ENCODE measurements at places on chromosomes 13 and 19.

DNA sequence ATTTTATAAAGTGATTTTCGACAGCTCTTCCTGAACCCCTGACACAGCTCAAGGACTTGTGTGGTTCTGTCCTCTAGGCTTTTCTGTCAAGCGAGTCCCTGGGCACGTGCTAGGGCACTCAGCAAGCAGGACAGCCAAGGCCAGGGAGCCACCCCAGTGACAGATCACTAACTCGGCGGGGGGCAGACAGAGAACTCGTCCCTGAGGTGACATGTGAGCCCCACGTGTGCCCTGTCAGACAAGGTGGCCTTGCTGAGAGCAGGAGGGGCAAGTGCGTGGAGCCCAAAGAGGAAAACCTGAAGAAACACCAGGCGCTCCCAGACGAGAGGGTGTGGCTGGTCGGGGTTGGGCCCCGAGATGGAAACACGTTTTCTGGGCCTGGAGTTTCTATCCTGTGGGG lies 4.9 kb downstream of the ETFB start:
- DNase-seq: no peak

GRCh38 chr13:45658586-45659235 lies 43.2 kb upstream of the ERICH6B start:
- DNase-seq: no peak

DNA sequence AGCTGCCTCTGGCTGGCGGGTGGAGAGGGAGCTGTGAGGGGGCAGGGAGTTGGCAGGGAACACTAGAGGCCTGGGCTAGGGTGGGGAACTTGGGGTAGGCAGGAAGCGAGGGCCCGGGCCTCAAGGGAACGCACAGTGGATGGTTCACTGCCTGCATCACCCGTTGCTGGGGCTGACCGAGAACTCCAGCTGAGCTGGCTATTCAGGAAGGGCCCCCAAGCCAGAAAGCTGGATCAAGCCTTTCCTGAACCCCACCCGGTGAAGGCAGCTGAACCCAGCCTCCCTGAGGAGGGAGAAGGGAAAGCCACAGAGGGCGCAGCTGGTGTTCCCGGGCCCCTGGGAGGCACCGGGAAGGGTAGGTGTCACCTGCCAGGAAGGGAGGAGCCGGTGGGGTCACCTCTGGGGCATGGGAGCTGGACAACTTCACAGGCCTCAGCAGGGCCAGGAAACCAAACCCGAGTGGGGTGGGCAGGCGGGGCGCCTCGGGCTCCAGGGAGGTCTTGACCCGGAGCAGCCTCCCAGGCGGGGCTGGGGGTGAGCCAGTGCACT lies 13.9 kb downstream of the PALM start:
- DNase-seq: no peak

DNA sequence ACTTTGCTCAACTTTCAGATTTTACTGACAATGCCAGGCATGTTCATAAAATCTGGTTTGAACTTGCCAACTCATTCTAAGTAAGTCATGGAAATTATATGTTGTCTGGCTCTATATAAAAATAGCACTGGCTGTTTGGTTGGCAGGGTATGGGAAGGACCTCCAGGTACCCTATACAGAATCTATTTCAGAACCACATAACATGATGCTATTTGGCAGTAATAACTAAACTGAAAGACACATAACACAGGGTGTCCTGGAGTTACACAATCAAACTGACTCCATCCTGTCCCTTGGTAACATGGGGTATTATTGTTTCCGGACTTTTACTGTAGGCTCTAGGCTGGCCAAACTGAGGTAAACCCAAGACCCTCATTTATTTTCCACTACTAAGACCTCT lies 248.8 kb downstream of the RGCC start:
- no peak for DNase-seq

GRCh38 chr13:59621773-59622172 lies 542.0 kb downstream of the DIAPH3 start:
- DNase-seq: no peak

GRCh38 chr13:95494082-95494681 lies 58.3 kb upstream of the CLDN10 start:
- DNase-seq: peak; percentile 27

DNA sequence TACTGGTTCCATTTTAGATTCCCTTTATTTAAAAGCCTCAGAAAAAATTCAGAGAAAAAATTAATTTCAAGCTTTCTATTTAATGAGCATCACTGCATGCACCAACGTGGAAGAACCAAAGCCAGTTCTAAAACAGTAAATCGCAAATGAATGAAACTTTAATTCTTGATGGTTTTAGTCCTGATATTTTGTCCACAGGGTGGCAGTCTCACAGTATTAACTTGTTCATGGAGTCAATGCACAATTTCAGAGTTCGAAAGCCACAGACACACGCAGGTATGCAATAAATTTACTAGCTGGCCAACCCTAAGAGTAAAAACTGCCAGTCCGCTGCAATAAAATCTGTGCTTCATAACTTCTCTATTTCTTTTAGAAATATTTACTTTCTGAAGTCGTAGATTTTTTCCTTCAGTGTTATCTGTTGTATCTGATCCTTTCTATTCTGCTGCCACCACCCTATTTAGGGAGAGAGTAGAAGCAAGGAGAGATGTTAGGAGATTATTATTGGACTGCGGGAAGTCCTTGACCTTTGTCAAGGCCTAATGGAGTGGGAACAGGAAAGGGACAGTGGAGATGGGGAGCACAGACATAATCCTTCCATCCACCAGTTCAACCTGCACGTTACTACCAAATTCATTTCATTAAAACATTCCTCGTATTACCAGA lies 7.0 kb upstream of the WBP4 start:
- no peak for DNase-seq

GRCh38 chr19:1952635-1953034 lies 11.7 kb downstream of the CSNK1G2 start:
- DNase-seq: no peak

- DNase-seq: peak; percentile 41
Observed at GRCh38 chr19:58519087-58519354, 589 bp downstream of the ZBTB45 start.

GRCh38 chr19:40461669-40462221 lies 3.8 kb downstream of the BLVRB start:
- DNase-seq: peak; percentile 52

- DNase-seq: no peak
Observed at GRCh38 chr19:32977280-32977679, 5.2 kb downstream of the FAAP24 start.

DNA sequence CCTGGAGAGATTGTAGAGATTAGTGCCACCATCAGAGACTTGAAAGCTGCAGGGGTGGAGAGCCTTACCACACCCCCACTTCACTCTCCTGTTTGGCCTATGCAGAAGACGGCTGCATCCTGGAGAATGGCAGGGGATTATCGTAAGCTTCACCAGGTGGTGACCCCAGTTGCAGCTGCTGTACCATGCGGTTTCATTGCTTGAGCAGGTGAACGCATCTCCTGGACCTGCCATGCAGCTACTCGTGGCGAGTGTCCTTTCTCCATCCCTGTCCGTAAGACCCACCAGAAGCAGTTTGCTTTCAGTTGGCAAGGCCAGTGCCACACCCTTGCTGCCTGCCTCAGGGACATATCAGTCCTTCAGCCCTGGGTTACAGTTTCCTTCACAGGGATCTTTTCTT lies 21.2 kb downstream of the PPP5C start:
- DNase-seq: no peak

DNA sequence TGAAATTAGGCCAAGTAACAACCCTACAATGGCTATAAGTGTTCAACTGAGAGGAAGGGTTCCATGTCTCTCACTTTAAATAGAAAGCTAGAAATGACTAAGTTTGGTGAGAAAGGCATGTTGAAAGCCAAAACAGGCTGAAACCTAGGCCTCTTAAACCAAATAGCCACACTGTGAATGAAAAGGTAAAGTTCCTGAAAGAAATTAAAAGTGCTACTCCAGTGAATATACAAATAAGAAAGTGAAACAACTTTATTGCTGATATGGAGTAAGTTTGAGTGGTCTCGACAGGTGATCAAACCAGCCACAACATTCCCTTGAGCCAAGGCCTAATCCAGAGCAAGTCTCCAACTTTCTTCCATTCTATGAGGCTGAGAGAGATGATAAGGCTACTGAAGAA lies 209.6 kb downstream of the KLF12 start:
- DNase-seq: no peak

DNA sequence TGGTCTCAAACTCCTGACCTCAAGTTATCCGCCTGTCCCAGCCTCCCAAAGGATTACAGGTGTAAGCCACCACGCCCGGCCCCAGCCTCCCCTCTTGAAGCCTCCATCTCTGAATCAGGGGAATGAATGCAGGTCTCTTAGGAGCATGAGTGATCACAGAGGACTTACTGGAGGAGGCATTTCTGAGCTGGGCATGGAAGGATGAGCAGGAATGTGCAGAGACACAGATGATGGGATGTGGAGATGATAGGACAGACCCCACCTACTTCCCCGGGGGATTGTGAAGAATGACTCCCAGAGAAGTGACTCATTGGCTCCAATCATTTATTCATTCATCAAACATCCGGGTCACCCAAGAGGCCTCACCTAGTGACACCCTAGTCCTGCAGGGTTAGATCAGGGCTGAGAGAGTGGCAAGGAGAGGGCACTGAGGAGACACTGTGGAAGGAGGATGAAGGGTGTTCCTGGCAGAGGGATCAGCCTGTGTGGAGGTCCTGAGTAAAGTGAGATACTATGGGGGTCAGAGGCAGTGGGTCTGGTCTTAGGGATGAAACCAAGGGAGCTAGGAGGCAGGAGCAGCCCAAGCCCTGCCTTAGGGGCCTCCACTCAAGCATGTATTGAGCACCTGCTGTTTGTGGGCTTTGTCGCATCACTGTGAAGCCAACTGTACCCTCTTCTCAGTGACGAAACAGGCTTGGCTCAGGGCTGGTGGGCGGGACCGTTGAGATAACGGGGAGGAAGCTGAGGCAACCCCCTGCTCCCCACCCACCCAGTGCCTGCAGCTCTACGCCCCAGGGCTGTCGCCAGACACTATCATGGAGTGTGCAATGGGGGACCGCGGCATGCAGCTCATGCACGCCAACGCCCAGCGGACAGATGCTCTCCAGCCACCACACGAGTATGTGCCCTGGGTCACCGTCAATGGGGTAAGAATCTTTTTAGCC lies 3.0 kb downstream of the IFI30 start:
- DNase-seq: no peak

- DNase-seq: no peak
Observed at GRCh38 chr13:64371045-64371444, 2859.1 kb downstream of the PCDH9 start.

GRCh38 chr19:3466635-3467034 lies 13.7 kb downstream of the SMIM24 start:
- no peak for DNase-seq

DNA sequence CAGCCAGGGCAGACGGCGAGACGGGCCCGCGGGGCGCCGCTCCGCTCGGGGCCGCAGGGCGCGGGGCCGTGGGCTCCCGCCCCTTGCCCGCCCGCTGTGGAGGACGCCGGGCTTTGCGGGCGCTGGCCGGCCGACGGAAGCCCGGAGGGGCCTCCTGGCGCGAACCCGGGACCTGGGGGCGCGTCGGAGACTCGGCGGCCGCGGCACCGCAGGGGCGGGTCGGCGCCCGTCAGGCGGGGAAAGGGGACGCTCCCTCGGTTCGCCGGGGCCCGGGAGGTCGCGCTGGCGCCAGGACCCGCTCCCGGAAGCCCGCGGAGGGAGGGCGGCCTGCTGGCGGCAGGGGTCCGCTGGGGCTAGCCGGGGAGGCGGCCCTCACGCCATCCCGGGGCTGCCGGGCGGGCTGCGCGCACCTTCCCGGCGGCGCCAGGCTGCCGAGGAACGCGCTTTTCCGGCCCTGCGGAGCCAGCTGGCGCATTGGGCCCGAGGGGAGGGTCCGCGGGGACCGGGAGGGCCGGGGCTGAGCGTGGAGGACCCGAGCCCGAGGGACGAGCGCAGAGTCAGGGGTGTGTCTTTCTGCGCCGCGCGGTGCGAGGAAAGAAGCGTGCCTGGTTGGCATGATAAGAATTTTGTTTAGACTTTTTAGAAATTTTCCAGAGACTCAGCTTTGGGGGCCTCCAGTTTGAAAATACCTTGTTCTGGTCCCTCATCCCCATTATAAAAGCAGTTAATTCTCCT lies 511 bp downstream of the GARRE1 start:
- DNase-seq: peak; percentile 57

- peak; percentile 45 for DNase-seq
Observed at GRCh38 chr13:110560601-110561343, 750 bp downstream of the RAB20 start.

GRCh38 chr13:98410612-98411011 lies 166.3 kb downstream of the STK24 start:
- no peak for DNase-seq

GRCh38 chr19:47058621-47059022 lies 10.2 kb upstream of the TMEM160 start:
- no peak for DNase-seq

DNA sequence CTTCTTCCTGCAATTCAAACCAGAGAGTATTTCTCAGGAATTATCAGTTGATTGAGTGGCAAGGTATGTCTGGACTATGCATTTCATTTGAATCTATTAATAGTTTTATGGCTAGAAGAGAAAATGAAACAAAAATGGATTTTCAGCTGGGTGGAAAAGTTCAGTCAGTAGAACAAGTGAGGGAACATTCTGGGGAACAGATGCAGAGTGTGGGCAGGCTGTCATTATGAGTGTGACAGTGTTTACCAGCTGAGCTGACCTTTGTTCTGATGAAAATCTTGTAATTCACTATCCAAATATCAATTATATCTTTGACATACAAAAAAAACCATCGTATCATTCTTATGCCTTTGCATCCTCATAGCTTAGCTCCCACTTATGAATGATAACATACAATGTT lies 2.6 kb upstream of the CLC start:
- DNase-seq: no peak

DNA sequence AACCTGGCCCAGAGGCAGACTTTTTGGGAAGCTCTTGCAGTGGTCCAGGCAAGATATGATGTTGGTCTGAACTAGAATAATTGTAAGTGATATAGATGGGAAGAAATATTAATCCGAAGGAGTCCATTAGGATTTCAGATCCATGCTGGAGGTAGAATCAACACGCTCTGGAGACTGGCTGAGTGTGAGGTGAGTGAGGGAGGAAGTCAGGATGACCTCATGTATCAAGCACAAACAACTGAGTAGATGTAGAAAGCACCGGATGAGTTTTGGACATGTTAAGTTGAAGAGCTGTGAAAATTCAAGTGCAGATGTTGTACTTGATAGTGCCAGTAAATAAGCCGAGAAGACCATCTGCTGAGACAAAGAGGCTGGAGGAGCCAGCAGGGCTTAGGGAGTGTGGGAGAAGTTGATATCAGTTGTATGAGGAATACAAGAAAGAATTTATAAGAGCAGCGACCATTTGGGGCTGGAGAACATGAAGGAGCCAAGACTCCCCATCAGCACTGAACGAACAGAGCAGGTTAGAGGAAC lies 5.3 kb upstream of the CNMD start:
- DNase-seq: no peak

GRCh38 chr19:18311502-18312091 lies 11.3 kb downstream of the LSM4 start:
- DNase-seq: no peak
